Dermis blood vessel endothelial cell (primary cell): ENCODE measurements at places on chromosomes 12 and 14. TPM values are rescaled to one million over a fixed set of nuclear protein-coding genes. Genes with fewer than 3 reads are reported as not detected.

CLEC12A gene
- total RNA-seq = not detected in 2 replicates

PTPRB gene
- total RNA-seq = 135 and 169 TPM in 2 replicates

IL31 gene
- total RNA-seq = not detected in 2 replicates

KERA gene
- not detected in 2 replicates for total RNA-seq

KRT71 gene
- not detected in 2 replicates for total RNA-seq

CFAP251 gene
- 0.56 and 2.9 TPM in 2 replicates for total RNA-seq

DENND5B gene
- total RNA-seq = 12.1 and 19.3 TPM in 2 replicates

ZNF839 gene
- 5.8 and 8.0 TPM in 2 replicates for total RNA-seq

PLXNC1 gene
- total RNA-seq = 0.17 and 0.23 TPM in 2 replicates

C12orf60 gene
- 1.7 and 2.0 TPM in 2 replicates for total RNA-seq

KRT81 gene
- 0.05 TPM in 1 of 2 replicates, not detected in the other for total RNA-seq

SLC10A1 gene
- total RNA-seq = not detected in 2 replicates

SMIM41 gene
- total RNA-seq = not detected in 2 replicates

OLR1 gene
- total RNA-seq = not detected in 2 replicates

ARHGDIB gene
- total RNA-seq = 117 and 168 TPM in 2 replicates

LALBA gene
- not detected in 2 replicates for total RNA-seq

SLC17A8 gene
- total RNA-seq = not detected in 2 replicates

SAMD15 gene
- 0.88 and 1.0 TPM in 2 replicates for total RNA-seq

OTUB2 gene
- total RNA-seq = 0.68 and 0.84 TPM in 2 replicates

WIF1 gene
- not detected in 2 replicates for total RNA-seq

TMEM119 gene
- total RNA-seq = under 0.01 TPM in 1 of 2 replicates, not detected in the other

GPD1 gene
- not detected in 2 replicates for total RNA-seq

OR6C2 gene
- total RNA-seq = not detected in 2 replicates

FBLN5 gene
- total RNA-seq = 0.51 and 0.98 TPM in 2 replicates

KRT8 gene
- total RNA-seq = 9.5 and 11.9 TPM in 2 replicates

ADAMTS20 gene
- not detected in 2 replicates for total RNA-seq

TSPAN19 gene
- under 0.01 TPM in 1 of 2 replicates, not detected in the other for total RNA-seq

LDHB gene
- 438 and 588 TPM in 2 replicates for total RNA-seq

ALDH2 gene
- total RNA-seq = 68.6 and 76.6 TPM in 2 replicates

ZBTB1 gene
- total RNA-seq = 52.8 and 61.3 TPM in 2 replicates
